Astrocyte of the hippocampus (primary cell): ENCODE measurements at places on chromosomes 2 and 18.

DNA sequence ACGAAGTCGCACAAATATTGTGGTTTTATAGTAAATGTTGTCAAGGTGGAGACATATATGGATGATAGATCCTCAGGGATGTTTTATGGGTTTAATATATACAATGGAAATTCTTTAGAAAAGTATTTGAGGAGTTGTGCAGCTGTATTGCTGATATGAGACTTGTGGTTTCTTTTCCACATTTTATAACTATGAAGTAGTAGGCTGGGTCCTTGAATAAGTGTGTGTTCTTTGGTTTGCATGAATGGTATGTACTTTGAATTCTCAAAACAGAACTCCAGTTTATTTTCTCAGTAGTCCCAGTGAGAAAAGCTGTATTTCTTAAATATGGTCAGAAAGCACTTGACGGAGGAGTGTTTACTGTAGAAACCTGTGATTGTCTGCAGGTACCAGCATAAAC lies 42.4 kb downstream of the PLCL1 start:
- peak; percentile 52 for DNase-seq

DNA sequence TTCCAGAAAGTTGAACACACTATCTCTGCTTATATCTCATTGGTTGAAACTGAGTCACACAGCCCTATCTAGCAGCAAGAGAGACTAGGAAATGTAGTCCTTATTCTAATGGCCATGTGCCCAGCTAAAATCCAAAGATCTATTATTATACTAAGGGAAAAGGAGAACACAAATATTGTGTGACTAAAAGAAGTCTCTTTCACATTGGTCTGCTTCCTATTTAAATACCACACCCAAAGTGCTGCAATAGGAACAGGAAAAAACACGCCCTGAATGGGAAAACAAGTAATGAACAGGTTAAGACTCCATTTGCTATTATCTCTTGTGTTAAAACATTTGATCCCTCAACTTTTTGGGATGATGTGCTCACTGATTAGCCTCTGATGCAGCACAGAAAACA lies 86.8 kb upstream of the BARD1 start:
- no peak for DNase-seq

DNA sequence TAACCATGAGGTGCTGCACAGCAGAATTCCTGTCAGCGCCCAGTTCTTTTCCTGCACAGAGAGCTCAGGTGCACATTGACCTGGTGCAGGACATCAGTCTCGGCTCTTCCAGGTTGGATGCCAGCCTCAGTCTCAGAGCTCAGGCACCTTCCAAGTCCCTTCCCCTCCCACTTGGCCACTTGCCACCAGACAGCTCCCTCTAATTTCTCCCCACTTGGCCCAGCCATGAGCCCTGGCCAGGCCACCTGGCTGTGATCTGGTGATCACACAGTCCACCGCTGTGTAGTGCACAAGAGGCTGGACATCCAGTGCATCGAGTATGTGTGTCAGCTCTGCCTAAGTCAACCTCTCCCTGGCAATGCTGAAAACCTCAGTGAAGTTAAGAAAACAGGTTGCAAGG lies 336.6 kb upstream of the MYT1L start:
- no peak for DNase-seq

DNA sequence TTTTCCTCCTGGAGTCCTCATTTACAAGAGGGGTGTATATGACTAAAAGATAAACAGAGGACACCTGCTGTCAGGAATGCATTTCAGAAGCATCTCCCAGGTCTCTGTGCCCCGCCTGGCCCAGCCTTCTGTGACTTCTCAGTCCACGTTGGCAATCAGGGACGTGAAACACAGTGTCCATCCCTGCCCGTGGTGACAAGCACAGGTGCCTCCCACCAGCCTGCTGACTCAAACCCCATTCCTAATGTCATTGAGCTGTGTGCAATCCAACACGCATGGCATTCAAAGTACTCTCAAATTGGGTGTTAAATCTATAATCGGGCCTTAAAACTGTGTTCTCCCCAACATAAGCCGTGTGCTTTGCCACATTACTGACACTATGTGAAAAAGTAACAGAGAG lies 343.2 kb downstream of the EIPR1 start:
- DNase-seq, result no peak

- peak; percentile 10 for DNase-seq
Measured at GRCh38 chr2:180219491-180219890, 212.4 kb upstream of the CWC22 start.

GRCh38 chr2:142716463-142717242 lies 160.8 kb upstream of the KYNU start:
- DNase-seq, result peak; percentile 75

- no peak for DNase-seq
Measured at GRCh38 chr2:229635371-229635680, 79.0 kb downstream of the DNER start.

- DNase-seq, result peak; percentile 70
Measured at GRCh38 chr2:186590759-186591505, 1.1 kb downstream of the ITGAV start.

- no peak for DNase-seq
Measured at GRCh38 chr2:144834363-144834762, 314.4 kb upstream of the ZEB2 start.

DNA sequence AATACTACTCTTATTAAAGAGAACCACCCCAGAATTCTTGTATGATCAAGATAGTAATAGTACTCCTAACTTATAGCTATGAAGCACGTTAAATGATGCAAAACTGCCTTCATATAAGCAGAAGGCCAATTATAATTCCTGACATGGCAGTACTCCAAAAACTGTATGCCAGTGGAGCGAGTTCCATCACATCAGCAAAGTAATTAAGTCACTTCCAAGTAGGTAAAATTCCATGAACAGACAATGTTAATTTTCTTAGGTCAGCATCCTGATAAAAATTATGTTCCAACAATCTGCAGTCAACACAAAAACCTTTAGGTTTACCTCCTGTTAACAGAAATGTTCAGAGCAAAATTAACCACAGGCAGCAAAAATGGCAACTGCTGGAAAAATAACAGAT lies 136.7 kb downstream of the CDH2 start:
- DNase-seq, result peak; percentile 45

DNA sequence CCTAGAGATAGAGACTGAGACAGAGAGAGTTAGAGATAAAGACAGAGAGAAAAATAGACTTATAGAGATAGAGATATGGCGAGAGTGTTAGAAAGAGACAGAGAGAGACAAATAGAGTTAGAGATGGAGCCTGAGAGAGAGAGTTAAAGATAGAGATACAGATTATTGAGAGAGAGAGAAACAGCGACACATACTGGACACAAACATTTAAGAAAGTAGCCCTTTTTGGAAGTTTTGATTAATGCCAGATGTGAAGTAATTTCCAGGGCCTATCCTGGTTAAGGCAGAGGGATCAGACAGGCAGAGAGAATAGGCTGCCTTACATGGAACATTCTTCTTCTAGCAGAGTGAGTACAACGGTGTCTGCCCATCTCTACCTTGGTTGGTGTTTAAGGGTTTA lies 311.6 kb upstream of the CDH7 start:
- DNase-seq, result peak; percentile 1

- DNase-seq, result no peak
Measured at GRCh38 chr2:3601561-3602271, 6.8 kb downstream of the COLEC11 start.

DNA sequence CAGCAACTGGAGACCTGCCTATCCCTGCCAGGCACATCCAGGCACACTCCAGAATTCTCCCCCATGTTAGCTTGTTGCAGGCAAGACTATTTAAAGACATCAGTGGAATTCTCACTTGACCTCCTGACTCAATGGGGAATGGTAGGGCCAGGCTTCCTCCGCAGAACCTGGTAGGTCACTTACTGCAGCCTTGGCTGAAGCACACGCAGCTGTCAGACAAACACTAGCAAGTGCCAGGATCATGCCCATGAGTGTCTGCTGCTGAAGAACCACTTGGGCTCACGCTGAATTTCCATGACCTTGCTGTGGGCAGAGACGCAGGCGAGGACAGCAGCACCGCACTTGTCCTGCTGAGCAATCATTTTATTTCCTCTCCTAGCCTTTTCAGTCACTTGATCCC lies 3.2 kb downstream of the LRRC30 start:
- no peak for DNase-seq

- DNase-seq, result no peak
Measured at GRCh38 chr2:239926587-239927232, 98.4 kb downstream of the NDUFA10 start.

- no peak for DNase-seq
Measured at GRCh38 chr2:189413249-189413648, 28.0 kb upstream of the WDR75 start.

DNA sequence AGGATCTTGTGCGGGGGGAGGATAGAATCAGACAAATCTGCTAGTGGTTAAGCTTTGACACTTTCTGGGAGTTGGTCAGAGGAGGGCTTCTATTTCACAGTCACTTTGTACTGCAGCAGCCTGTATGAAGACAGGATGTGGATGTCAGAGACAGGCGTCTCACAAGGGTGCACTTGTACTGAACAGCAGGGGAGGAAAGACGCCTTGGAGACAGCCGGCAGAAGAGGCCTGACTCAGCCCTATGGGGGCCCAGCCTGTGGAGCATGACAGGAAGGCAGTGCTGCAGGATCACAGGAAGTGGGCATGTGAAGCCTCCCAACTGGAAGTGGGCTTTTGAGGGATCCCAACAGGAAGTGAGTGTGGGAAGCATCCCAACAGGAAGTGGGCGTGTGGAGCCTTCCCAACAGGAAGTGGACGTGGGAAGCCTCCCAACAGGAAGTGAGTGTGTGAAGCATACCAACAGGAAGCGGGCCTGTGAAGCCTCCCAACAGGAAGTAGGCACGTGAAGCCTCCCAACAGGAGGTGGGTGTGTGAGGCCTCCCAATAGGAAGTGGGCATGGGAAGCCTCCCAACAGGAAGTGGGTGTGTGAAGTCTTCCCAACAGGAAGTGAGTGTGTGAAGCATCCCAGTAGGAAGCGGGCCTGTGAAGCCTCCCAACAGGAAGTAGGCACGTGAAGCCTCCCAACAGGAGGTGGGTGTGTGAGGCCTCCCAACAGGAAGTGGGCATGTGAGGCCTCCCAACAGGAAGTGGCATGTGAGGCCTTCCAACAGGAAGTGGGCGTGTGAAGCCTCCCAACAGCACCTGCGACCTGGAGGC lies 212.3 kb downstream of the SNTG2 start:
- DNase-seq, result no peak

DNA sequence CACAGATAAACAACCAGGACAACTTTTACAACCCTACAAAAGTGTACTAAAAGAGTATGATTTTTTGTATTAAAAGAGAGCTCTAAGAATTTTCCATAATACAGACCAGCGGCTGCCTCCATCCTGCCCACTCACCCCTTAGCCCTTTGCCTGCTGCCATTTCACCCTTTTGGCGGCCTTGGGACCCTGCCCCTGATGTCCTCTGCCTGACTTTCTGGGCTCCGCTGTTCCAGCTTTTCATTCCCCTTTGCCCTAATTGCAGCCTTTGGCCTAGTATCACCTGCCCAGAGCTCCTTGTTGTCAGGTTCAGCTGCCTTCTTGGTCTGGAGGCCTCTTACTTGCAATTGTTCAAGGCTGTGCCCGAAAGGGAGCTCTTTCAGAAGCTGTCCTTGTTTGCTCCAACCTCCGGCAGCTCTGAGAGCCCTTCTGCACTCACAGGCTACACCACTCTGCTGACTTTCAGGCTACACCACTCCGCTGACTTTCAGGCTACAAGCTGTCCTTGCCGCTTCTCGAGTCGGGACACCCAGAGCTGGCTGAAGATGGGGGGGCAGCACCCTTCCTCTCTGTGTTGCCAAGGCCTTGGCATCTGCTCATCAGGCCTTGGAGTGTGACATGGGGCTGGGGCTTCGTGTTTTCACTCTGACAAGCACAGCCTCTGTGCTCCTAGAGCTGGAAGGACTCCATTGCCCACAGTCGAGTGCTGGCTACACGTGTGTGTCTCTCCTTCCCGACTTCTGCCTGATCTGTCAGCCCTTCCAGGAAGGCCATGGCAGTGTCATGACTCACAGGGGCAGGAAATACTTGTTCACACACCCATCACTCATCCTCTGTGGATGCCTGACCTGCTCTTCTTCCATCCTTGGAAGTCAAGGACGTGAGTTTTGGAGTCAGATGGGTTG lies 43.1 kb upstream of the HDAC4 start:
- peak; percentile 31 for DNase-seq

DNA sequence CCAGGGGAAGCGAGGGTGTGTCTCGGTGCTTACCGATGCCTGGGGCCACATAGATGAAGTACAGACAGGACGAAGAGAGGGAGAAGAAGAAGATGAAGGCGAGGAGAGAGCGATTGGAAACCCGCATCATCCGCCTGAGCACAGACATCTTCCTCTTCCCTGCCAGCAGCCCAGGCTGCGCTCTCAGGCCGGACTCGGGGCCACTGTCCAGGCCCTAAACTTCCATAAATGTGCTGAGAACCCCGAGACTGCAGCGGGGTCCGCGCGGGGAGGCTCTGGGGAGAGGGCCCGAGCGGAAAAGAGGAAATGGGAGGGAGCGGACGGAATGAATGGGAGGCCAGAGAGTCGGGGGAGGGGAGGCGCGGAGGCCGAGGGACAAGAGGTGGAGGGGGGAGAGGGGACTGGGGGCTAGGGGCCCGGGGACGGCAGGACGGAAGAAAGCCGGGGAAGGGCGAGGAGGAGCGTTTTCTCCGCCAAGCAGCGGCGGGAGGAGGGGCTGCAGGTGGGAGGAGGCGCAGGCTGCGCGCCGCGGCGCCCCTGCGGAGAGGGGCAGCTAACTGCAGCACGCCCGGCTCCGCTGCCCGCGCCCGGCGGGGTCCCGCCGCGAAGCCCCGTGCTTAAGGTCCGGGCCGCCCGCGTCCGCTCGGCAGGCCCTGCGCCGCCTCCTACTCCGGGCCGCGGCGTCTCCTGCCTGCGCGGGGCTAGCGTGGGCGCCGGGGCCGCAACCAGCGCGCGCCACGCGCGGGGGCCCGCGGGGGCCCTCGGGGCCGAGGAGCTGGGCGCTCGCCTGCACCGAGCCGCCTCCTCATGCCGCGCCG lies at the start of gene B4GALT6:
TSS of gene B4GALT6 (minus strand) at position 303 of the 818 bp plus-strand sequence. CDS start at position 148, 155 bp downstream.
- DNase-seq, result peak; percentile 74

GRCh38 chr2:139296672-139297209 lies 516.6 kb upstream of the NXPH2 start:
- DNase-seq, result peak; percentile 14
